ENCODE measurements at places on chromosomes 3 and 15.

DNA sequence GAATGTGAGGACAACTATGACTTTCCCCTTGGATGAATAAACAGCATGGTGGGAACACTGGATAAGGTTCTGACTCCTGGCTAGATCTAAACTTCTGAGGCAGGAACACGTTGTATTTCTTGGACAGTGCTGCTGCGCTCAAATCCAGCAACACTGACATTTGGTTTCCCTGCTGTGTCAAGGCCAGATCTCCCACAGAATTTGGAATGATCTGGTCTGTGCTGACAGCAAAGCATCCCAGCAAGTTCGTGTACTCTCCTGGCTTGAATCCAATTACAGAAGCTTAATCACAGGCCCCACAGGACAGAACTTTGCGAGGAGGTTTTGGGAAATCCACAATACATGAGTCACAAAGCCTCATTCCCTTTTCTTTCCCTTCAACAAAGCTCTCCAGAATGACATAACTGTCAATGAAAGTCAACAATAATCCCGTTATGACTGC, 92.5 kb downstream of the ADAMTS9 start:
- H3K4me3 ChIP-seq, result no peak overlapping the region
- H3K4me1 ChIP-seq, result no peaks in the 10 kb centered on the region
- no peaks in the 10 kb centered on the region for H3K27me3 ChIP-seq
- H3K27ac ChIP-seq, result no peak overlapping the region

DNA sequence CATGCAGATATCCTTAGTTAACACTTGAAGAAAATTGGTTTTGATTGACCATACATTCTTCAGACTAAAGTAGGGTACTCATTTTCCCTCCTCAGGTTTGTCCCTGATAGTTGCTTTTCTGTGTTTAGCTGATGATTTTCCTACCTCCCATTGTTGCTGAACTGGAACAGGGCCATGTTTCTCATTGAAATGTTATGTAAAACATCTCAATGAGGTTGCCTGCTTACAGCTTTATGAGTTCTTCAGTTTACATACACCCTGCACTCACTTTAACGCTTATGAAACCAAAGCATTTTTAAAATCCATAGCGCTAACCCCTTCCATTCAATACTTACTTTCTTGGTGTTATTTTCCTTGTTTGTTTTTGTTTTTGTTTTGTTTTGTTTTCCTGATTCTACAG, 61.9 kb downstream of the HMG20A start:
- H3K27me3 ChIP-seq, result no peaks in the 10 kb centered on the region
- H3K4me1 ChIP-seq, result peaks cover 18% of the 10 kb centered on the region
- no peak for DNase-seq
- H3K27ac ChIP-seq, result no peak overlapping the region
- H3K4me3 ChIP-seq, result no peak overlapping the region
- peaks cover 48% of the 10 kb centered on the region for H3K36me3 ChIP-seq

DNA sequence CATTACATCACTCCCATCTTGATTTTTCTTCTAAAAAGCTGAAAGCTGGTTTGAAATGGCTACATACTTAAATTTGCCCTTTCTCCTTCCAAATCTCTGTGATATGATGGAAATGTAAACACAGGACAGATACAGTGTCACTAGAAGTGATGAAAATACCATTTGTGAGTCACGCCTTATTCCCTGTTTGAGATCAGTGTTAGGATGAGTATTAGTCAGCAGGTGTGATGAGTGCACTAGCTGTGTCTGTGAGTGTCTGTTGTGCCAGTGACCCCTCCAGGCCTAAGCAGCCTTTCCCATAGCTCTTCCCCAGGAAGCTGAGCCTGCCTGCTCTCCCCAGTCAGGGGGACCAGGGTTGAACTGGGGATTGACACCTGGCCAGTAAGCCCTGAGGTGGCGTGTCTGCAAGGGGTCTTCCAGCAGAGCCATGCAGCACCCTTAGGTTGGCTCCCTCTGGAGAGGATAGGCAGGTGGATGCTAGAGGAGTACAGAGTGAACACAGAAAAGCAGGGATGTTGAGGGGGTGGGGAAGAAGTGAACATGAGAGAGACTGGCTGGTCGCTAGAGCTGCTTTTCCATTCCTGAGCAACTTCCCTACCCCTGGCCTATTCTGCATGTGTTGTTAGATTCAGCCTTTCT, 92.0 kb downstream of the PDE8A start:
- H3K36me3 ChIP-seq, result peaks cover 10% of the 10 kb centered on the region
- DNase-seq, result no peak
- peaks cover 19% of the 10 kb centered on the region for H3K4me1 ChIP-seq

DNA sequence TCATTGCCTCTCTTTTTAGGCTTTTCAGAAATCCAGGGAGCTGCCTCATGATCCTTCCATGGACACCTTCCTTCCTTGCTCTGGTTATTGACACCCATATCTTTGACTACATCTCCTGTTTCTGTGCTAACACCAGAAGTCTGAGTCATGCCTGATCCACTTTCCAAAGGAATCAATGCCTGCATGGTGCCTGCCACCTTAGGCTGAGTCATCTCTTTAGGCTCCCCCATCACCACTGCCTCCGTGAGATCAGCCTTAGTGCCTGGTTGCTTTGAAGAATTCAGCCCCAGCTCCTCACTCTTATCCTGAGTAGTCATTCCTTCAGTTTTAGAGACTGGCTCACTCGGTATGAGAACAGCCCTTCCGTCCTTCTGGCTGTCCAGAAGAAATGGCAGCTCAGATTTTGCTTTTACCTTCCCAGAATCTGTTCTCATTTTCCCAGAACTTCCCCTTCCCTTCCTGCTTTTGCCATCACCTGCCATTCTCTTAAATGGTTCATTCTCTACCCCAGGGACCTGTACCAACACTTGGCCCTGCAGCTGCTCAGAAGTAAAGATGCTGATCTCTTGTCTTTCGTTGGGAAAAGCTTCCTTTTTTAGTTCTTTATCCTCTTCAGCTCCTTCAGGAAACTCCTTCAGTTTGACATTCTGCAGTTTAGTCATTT, 105.3 kb downstream of the MAP4 start:
- H3K4me3 ChIP-seq, result no peak overlapping the region
- DNase-seq, result no peak
- no peaks in the 10 kb centered on the region for H3K27me3 ChIP-seq

- H3K27ac ChIP-seq, result no peak overlapping the region
- no peaks in the 10 kb centered on the region for H3K4me1 ChIP-seq
- no peak for DNase-seq
- no peaks in the 10 kb centered on the region for H3K27me3 ChIP-seq
- no peak overlapping the region for H3K4me3 ChIP-seq
These were observed 10.5 kb downstream of the PTX3 start for GRCh38 chr3:157447026-157447694.

GRCh38 chr3:29554566-29554965, 273.7 kb downstream of the RBMS3 start:
- H3K4me3 ChIP-seq, result no peak overlapping the region
- no peaks in the 10 kb centered on the region for H3K36me3 ChIP-seq
- no peaks in the 10 kb centered on the region for H3K27me3 ChIP-seq
- DNase-seq, result no peak
- H3K27ac ChIP-seq, result no peak overlapping the region
- H3K4me1 ChIP-seq, result no peaks in the 10 kb centered on the region

DNA sequence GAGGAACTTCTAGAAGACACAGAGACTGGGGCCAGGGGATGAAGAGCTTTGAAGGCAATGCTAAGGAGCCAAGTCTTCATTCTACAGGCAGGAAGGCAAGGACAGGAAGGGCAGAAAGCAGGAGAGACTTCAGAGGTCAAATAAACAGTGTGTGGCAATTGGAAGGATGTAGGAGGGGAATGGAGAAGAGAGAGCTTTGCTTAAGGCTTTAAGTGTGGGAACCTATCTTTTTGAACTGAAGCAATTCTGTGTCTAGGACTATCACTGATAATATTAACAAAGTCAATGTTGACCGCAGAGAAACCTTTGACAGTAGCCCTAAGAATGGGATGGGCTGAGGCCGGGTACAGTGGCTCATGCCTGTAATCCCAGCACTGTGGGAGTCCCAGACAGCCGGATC, 325.0 kb downstream of the FOXP1 start:
- no peak for DNase-seq
- no peaks in the 10 kb centered on the region for H3K36me3 ChIP-seq
- no peak overlapping the region for H3K27ac ChIP-seq
- H3K4me3 ChIP-seq, result no peak overlapping the region
- no peaks in the 10 kb centered on the region for H3K27me3 ChIP-seq
- peaks cover 2% of the 10 kb centered on the region for H3K4me1 ChIP-seq

Data from activated CD4-positive, alpha-beta memory T cell treated with anti-CD3 and anti-CD28 coated beads, Interleukin-2, amount 10 ng/mL, durations not matched to agents 7 days and 5 days (primary cell).